Iris pigment epithelial cell (primary cell): ENCODE measurements at places on chromosomes 3 and 15.

GRCh38 chr3:189787632-189788031 is 156.4 kb downstream of the TP63 start:
- DNase-seq = peak; percentile 20

DNA sequence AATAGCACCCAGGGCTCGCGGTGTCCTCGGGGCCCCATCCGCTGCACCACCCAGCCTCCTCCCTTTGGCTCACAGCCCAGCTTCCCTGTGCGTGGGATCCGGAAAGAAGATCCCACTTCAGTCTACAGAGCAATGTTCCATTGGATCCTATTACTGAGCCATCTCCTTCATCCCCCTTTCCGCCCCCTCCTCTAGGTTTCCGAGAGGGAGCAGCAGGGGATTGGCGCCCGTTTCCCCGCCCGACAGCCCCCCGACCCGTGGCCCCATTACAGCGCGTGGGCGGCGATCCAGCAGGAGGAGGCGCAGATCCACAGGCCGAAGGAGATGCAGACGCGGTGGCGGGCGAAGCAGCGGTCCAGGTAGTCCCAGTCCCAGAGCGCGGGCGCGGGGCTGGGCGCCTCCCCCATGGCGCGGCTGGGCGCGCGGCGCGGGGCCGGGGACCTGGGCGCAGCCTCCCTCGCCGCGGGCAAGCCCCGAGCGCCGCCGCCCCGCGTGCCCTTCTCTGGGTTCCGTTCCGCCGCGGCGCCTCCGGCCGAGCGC is 340 bp downstream of the TMEM44 start:
- peak; percentile 38 for DNase-seq

GRCh38 chr3:146781606-146782005 is 176.5 kb upstream of the PLSCR5 start:
- DNase-seq = peak; percentile 22

DNA sequence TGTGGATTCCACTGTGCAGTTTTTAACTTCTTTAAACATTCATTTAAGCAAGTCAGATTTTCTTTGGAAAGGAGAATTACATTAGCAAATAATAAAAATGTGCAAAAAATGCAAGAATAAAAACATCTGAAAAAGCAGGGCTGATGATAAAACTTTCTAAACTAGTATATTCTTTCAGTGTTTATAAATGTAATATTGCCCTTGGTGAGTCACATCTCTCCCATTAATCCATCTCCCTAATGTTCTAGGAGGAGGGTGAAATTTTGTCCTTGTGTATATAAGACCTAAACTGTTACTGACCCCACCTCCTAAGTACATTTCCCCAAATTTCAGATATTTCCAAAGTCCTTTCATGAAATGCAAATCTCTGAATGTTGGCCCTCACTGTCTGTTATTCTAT is 28.5 kb upstream of the DCUN1D1 start:
- peak; percentile 28 for DNase-seq

DNA sequence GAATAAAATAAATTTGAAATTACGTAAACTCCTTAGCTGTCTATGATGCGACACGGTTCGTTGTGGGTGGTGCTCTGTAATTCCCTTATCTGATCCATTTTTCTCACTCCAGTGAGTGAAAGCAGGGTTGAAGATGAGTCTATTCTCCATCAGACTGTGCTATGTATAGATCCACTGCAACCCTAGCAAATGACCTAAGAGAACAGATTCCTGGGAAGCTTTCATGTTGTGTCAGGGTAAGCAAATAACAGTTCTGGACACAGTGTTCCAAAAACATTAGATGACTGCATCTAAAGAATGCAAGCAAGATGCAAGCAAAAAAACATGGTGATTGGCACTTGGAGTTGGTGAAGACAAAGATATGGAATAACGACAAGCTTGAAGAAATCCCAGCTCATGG is 239.3 kb downstream of the SLC9A9 start:
- peak; percentile 98 for DNase-seq

GRCh38 chr3:22887664-22888291 is 315.3 kb upstream of the UBE2E2 start:
- peak; percentile 58 for DNase-seq

DNA sequence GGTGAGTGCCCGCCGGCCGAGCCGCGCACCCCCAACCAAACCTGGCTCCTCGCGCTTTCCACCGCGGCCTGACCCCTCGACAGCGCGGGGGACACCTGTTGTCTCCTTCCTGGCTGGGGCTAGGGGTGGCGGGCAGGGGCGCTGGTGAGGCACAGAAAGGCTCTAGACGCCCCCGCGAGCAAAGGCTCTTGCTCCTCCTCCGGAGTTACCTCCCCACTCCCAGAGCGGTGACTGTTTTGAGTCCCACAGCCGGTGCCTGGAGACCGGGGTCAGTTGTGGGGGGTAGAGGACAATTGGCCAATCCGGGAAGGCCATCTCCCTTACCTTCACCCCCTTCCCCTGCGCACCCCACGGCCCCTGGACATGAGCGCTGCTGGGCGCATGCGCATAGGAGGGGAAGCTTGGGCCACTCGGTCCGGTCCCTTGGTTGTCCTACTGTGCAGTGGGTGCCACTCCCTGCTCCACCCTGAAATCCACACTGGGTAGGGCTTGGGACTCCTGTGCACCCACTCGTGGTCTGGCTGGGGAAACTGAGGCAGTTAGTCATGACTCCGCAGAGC is 554 bp downstream of the CHST13 start:
- no peak for DNase-seq

GRCh38 chr3:15215996-15216395 is 9.9 kb downstream of the CAPN7 start:
- peak; percentile 18 for DNase-seq

DNA sequence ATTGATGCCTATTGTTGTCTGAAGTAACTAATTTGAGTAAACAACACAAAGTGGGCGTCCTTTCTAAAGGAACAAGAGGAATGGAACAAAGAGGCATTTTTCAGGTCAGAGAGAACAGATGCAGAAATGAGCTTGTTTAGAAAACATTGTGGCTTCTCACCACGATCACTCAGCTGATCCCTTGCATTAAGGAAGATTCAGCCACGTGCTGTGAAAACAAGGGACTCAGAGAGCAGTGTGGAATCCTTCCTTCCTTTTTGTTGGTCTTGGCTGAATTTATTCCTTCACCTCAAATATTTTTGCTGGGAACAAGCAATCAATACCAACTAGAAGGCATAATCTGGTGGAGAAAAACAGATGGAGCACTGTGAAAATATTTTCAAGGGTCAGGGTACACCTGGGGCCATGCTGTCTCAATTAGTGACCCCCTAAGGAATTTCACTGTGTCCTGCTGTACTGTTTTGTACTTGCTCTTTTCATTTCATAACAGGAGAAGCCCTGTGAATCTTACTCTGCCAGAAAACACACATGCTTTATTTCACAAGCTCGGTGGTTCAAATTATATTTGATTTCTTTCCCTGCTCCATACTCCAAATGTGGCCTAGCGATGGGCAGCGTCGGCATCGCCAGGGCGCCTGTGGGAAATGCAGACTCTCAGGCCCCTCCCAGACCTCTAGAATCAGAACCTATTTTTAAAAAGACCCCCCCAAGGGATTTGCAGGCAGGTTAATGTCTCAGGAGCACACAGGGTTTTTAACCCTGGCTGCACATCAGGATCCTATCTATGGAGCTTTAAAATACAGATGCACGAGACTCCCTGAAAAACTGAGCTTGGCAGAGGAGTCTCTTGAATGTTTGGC is 11.6 kb upstream of the SLC6A20 start:
- no peak for DNase-seq

DNA sequence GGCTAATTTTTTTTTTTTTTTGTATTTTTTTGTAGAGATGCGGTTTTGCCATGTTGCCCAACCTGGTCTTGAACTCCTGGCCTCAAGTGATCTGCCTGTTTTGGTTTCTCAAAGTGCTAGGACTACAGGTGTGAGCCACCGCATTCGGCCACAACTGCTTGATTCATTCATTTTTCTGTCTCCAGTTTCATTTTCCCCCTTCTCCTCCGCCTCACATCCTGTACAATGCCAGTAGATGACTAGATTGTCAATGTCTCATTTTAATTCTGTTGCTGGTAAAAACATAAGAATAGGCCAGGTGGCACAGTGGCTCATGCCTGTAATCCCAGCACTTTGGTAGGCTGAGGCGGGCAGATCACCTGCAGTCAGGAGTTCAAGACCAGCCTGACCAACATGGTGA is 12.0 kb upstream of the ZNF592 start:
- DNase-seq = no peak

DNA sequence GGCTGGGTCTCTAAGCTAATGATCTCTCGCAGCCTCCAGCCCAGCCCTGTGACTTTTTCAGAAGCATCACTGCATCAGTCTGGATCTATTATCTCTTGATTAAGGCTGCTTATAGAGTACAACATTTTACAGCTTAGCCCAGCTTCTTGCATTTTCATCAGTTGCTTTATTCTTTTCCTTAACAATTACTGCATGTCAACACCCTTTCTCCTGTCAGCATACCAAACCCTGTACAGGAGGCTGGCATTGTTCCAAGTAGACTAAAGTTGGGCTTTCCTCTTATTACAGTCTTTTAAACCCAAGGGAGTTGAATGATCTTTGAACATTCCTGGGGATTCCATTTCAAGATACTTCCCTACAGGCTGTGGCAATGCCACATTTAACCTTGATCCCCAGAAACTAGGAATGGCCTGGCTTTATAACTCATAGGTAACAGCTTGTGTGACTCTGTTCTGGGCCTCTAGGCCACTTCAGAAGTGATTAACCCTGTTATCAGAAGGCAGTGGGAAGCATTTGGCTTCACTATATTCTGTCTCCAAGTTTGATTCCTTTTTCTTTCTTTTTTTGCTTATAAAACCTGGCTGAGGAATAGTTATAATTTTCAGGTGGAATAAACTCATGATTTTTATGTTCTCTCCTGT is 182.9 kb downstream of the KCNMB2 start:
- DNase-seq = no peak

DNA sequence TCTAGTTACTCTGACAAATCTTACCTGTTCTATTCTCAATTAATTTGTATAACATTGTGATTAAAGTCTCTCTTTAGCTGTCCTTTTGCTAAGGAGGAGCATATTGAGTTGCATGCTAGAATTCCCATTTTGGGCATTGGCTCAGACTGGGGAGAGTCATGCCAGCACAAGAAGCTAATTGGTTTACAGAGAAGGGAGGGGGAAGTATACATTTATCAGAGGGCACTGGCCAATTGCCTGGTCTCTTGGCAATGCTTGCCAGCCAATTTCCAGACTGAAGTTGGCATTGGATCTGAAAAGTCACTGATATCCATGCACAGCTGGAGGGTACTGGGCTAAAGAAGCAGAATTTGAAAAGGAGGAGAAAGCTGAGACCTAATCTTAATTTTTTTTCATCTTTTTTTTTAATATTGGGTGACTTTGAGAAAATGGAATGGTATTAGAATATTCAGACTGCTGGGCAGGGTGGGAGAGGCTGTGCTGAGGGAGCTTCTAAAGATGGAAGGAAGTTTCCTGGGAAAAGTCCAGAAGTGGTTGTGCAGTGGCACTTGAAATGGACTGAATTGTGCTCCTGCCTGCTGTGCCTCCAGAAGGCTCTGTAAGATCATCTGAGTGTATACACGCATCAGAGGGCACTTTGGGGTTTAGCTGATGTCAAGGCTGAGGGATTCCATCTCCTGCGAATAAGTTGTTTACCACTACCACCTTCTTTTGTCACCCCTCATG is 365.2 kb upstream of the DPH6 start:
- DNase-seq = no peak

GRCh38 chr3:8760506-8760905 is 8.9 kb downstream of the OXTR start:
- DNase-seq = no peak

DNA sequence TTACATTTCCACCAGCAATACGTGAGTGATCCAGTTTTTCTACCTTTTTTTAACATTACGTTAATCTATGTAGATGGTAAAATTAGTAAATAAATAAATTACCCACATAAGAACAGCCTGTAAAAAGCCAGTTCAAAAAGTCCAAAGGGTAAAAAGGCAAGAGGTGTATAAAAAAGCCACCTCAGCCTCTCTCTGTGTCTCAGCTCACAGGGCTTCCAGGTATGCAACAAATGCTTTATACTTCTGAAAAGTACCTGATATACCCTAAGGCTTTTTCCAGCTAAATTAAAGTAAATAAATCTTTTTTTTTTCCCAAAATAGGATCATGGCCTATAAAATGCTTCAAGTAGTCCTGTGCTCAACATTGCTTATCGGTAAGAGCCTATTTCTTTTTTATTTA is at the start of gene C3orf85:
Gene C3orf85, plus strand, starts transcription at position 197 of the 400 bp plus-strand sequence. Its CDS starts 129 bp downstream, at position 326.
- DNase-seq = no peak

GRCh38 chr3:125148016-125148812 is 64.3 kb downstream of the SLC12A8 start:
- no peak for DNase-seq

DNA sequence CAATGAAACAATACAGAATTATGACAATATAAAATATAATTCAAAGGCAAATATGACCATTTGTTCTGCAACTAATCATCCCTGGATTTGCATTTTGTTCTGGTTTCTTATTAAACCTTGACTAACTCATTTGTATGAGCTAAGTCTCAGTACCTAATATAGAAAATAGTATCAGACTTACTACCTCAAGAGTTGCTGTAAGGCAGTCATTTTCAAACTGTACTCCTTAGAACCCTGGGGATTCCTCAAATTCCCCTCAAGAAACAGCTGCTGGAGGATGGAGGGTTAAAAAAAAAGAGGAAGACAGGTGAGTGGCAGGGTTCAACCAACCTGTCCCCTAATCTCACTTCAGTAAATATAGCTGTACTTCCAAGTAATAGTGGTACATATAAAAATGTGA is 11.1 kb downstream of the ZBTB11 start:
- no peak for DNase-seq

- DNase-seq = peak; percentile 32
Observed at GRCh38 chr3:119195911-119196310, 22.5 kb downstream of the UPK1B start.

DNA sequence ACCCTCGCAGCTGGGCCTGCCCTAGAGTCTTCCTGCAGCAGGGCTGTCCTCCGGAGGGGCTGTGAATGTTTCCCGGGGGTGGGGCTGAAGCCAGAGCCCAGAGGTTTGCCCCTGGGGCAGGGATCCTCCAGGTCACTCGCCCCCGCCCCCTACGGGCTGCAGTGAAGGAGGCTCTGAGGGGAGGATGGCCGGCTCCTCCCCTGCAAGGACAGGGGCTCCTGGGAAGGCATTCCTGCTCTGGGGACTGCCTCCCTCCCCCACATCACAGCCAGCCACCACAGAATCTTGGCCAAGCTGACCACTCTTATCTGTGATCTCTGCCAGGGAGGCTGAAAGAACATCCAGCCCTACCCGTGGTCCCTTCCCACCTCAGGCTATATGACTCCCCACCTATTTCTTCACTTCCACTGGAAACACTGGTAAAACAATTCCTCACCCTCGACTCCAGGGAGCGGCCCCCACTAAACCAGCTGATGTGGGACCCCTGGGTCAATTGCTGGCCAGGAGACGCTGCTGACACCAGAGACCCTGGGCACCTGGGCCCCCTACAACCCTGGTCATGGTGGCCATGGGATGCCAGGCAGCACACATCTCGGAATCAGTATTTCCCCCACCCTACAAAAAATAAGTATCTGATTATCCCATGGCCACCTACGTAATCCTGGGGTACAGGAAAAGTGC is 66.0 kb downstream of the HMCES start:
- DNase-seq = no peak
